Activated CD8-positive, alpha-beta memory T cell treated with anti-CD3 and anti-CD28 coated beads, Interleukin-2, amount 10 ng/mL, durations not matched to agents 7 days and 5 days (primary cell): ENCODE measurements at places on chromosomes 3 and 15.

DNA sequence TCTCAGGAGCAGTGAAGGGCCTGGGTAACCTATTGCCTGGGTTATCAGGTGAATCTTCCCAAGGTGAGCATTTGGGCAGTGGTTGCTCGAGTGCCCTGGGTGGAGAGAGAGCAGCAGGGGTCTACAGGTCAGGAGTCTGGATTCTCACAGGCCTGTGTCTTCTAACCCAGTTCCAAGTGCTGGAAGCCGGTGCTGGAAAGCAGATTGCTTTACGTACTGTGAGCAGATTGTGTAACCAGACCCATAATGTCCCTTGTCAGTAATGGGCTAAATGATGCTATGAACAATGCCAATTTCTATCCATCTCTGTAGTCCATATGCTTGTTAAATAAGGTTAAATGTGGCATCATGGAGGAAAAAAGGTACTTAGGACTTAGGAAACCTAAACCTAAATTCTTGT lies 106.5 kb downstream of the TPRG1 start:
- no peak for DNase-seq

GRCh38 chr3:29271475-29271874 lies 9.4 kb upstream of the RBMS3 start:
- DNase-seq: no peak

DNA sequence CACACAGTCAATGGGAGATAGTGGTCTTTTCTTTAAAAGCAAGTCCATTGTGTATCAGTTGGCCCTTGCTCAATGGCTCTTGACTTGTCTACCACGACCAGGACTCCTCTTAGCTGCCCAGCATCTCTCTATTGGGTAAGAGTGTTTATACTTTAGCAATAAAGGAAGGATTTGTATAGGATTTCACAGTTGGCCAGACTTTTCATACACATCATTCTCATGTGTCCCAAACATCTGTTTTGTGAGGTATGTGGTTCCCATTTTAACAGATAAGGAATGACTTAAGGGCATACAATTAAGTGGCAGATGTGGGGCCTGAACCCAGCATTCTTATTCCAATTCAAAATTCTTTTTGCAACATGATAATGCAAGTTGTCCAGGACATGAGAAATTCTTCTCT lies 191.5 kb downstream of the CHST2 start:
- DNase-seq: no peak

DNA sequence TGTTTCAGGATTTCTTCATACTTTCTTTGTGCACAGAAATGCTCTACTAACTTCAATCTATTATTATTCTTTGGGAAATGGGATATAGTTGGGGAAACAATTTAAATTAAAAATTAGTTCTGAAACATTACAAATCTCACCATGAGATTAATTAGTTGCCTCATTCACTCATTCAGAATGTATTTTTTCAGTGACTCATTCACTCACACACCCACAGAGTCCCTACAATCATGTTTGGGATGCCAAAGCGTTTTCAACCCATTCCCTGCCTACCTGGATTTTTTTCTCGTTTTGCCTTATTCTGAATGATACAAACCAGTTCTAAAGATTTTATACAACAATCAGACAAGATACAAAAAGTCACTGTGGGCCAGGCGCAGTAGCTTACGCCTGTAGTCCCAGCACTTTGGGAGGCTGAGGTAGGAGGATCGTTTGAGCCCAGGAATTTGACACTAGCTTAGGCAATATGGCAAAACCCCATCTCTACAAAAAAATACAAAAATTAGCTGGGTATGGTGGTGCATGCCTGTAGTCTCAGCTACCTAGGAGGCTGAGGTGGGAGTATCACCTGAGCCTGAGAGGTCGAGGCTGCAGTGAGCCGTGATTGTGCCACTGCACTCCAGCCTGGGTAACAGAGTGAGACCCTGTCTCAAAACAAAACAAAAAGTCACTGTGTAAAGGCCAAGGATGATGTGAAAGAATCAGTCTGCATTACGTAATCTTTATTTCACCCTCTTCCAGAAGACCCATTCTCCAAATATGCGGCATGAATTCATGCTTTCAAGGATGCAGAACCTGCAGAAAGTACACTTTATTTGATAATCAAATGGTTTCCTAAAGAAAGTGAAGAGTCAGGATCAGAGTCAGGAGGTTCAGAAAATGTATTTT lies 34.8 kb upstream of the ARHGEF3 start:
- DNase-seq: no peak

DNA sequence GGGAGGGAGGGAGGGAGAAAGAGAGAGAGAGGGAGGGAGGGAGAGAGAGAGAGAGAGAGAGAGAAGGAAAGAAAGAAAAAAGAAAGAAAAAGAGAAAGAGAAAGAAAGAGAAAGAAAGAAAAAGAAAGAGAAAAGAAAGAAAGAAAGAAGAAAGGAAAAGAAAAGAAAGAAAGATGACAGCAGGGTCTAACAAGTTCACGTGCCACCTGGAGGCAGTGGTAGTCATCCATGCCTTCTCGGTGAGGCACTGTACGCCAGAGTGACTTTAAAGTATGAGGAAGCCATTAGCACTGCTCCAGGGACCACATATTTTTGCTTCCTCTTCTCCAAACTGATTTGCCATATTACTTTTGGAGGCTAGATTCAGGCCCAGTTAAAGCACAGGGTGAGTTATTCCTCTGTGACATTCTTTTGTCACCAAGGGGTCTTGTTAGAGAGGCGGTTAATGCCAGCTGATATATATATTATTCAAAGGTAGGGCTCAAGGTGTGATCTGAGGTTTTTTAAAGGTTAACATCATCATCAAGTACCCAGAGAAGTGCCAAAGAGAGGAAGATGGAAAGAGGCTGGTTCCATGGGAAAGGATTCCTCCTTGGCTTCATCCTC lies at the start of gene HTR3D:
HTR3D (plus strand) TSS at position 556 of the 606 bp plus-strand sequence; CDS start at position 556, 0 bp downstream.
- DNase-seq: no peak

DNA sequence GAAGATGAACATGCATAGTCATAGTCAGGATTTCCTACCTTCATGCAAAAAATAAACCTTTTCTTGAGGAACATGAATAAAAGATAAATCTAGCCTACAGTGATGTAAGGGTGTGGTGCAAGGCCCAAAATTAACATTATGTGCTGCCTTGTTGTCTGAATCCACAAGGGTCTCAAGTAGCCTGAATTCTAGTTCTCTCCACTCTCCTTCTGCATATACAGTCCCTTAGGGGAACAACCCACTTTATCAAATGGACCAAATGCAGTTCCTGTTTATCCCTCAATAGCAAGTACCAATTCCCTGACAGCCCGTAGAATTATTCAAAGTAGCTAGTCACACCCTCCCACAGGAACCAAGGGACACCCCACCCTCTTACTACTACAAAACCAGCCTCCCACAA lies 284.0 kb downstream of the ZIC4 start:
- no peak for DNase-seq

- DNase-seq: no peak
Observed at GRCh38 chr3:149442851-149443544, 31.5 kb upstream of the TM4SF4 start.

DNA sequence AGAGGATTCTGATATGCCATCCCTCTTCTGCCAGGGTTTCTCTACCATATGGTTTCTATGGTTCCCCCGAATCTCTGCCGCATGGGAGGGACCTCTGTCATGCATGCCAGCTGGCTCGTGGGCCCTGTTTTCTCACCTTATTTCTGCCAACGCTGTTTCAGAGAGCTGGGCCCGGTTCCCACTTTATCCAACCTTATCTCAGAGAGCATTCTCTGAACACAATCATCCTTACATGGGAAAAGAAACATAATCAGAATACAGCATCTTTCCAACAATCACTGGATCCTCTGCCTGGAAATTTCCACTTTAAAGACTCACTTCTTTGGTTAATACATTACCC lies 234.5 kb upstream of the ZBTB20 start:
- no peak for DNase-seq

DNA sequence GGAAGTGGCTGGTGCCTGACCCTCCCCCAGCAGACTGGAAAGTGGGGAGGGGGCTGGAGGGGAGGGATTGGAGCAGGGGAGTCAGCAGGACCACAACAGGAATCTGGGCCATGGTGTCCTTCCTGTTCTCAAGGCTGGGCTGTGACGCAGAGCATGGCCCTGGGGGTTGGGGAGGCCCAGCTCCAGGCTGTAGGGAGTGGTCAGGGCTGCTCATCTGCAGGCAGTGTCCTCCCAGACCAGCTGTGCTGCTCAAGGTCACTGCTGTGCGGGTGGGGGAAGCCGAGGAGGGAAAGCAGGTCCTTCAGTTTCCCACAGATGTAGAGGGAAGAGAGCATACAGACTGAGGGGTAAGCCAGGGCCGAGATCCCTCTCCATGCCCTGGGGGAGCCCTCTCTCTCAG lies 40.7 kb downstream of the CYP11A1 start:
- no peak for DNase-seq

GRCh38 chr3:23481616-23482278 lies 278.6 kb downstream of the UBE2E2 start:
- DNase-seq: no peak

- DNase-seq: no peak
Observed at GRCh38 chr15:75164625-75165350, 36.9 kb upstream of the C15orf39 start.

- peak; percentile 71 for DNase-seq
Observed at GRCh38 chr3:45688194-45688881, 858 bp upstream of the SACM1L start.

GRCh38 chr15:99558571-99558970 lies 7.2 kb upstream of the MEF2A start:
- DNase-seq: no peak

GRCh38 chr3:193502871-193503270 lies 51.8 kb downstream of the ATP13A4 start:
- DNase-seq: no peak

GRCh38 chr3:122563717-122564025 lies 429 bp downstream of the PARP9 start:
- peak; percentile 46 for DNase-seq

DNA sequence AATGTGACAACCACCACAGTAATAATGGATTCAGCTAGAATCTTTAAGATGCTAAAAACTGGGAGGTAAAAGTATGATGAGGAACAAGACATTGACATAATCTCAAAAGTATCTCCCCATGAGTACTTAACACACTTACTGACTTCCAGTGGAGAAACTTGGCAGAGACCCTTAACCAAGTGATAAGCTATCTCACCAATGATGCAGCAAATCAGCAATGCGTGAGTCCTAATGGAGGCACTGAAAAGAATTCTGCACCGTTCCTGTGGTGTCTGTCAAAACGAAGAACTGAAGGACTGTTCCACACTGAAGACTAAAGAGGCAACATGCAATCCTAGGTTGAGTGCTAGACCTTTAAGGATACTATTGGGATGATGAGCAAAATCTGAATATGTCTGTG lies 67.9 kb upstream of the OCA2 start:
- DNase-seq: no peak

DNA sequence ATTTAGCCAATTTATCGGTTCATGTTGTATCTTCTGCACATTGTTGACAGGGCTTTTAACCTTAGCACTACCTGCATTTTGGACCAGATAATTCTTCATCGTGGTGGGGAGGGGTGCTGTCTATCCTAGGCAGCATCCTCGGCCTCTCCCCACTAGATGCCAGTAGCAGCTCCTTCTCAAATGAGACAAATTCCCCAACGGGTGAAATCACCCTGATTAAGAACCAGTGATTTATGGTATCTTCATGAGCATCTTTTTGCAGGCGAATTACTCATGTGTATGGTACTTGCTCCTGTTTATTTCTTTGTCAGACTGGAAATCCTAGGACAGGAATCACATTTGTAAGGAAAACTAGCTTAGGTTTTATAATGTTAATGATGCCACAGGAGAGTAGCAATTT lies 68.0 kb downstream of the C3orf70 start:
- DNase-seq: no peak

DNA sequence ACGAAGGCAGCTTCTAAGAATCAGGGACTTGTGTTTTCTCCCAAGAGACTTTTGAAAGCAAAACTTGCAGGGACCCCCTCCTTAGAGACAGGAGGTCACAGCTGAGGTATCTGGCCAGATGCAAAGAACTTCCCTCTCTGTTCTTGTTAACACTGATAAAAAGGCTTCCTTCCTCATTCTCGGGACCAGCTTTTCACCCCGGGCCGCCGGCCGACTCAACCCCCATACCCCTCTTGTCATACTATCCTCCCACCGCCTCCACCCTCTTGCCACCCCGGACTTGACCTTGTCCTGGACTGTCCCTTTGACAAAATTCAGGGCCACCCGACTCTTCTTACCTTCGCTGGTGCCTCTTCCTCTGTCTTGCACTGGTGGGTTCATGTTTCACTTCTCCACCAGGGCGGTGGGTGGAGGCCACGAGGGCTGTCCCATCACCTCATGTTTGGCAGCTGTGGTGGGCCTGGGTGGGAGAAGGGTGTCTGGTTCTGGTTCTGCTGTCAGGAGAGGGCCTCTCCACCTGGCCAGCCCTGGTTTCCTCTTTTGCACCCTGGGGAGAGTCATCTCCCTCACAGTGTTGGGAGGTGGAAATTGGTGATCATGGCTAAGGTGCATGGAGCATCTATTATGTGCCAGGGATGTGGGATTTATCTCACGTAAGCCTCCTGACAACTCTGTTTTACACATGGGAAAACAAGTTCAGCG lies 32.5 kb downstream of the BHLHE40 start:
- peak; percentile 73 for DNase-seq

GRCh38 chr3:88824666-88825564 lies 282.5 kb upstream of the EPHA3 start:
- DNase-seq: no peak

DNA sequence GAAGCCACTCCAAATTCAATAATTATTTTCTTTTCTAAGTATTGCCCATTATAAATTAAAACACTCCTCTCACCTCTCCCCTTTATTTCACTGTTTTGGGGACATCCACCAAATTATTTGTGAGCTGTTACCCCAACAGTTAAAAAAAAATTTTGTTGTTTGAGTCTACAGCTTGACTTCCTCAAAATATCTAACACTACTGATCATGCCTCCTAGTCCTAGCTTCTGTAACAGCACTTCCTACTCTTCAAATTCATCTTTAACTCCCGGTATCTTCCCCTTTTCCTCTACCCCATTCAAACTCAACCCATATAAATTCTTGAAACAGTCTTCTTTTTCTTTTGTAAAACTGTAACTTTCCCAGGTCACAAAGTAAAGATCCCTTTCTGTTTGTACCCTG lies 15.9 kb downstream of the PARL start:
- DNase-seq: no peak

DNA sequence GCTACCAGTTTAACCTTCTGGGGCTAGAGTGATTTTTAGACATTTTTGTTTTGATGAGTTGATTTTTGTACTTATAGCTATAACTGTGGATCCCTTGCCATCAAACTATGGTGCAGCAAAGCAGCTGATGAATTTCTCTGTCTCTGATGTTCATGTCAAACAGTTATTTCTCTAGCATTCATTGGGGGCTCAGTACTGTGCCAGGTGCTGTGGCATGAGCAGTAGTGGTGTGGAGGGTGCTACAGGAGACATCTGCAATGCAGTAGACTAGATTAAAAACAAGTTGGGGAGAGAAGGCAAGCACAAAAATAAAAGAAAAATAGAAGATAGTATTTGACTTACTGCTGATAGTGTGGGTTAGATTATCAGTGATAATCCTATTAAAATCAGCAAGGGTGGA lies 95.3 kb downstream of the AKAP13 start:
- no peak for DNase-seq

DNA sequence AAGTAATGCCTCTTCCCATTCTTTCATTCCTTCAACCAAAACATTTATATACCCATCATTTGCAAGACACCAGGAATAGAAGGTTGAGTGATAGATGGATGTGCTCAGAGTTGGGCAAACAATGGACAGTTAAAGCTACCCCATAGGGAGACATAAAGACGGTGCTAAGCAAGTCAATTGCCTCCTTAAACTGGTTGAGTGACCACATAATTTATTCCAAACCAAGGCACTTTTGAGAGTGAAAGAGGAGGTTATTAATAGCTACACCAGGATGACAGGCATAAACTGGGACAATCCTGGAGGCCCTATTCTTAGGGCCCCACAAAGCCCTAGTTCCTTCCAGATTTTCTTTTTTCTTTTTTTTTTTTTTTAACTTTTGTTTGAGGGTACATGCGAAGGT lies 21.4 kb upstream of the DYNC1LI1 start:
- no peak for DNase-seq
